ENCODE measurements at places on chromosomes 16 and 17.

DNA sequence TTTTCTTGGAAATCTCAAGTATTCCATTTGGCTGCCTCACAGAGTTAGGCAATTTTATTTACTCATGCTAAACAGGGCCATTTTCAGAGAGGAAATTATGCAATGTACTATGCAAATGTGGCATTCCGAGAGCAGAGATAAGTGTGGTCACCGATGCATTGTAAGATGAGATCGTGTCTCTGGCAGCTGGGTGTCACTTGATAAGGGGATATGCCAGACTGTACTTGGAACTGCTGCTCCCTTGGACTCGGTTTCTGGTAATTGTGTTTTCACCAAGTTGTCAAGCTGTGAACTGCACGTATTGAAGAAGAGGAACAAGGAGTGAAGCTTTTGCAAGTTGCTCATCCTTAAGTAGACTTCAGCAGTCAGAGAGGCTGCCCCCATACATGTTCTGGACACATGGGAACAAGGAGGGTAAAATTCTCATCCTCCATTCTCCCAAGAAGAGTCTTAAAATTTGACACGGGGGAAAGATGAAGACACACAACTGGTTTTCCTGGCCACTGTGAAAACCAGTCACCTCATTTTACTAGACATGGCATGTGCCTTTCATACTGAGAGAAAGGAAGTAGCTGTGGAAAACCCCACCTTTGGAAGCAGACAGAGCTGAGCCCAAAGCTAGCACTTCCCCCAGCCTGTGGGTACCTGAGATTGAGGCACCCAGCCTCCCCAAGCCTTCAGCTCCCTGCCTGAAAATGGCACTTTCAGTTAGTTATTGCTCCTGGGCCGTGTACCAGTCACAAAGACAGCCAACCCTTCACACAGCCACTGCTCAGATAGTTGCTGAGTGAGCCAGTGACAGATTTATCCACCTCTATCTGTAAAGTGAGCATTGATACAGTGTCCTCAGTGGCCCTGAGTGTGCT is 150.7 kb downstream of the SOCS1 start:
- peak; percentile 22 for DNase-seq

DNA sequence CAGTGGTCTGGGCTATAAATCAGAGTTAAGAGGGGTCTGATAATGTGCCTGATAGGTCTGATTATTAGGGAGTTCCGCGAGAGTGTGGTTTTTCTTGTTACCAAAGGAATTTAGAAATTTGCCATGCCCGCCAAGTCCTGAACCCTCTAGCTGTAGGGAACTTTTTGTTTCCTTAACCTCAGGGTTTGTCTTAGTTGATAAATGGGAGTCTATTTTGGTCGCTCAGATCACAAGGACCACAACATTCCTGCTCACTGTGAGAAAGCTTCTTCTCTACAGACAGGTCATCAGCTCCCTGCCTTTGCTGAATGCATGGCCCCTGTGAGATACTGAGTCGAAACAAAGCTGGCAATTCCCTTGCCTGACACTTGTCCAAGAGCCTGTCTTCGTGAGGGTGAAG is 497.8 kb downstream of the HS3ST4 start:
- DNase-seq = no peak

GRCh38 chr16:25013751-25014499 is 1.2 kb downstream of the ARHGAP17 start:
- no peak for DNase-seq

- DNase-seq = no peak
Observed at GRCh38 chr16:23195366-23195978, 12.9 kb downstream of the SCNN1G start.

DNA sequence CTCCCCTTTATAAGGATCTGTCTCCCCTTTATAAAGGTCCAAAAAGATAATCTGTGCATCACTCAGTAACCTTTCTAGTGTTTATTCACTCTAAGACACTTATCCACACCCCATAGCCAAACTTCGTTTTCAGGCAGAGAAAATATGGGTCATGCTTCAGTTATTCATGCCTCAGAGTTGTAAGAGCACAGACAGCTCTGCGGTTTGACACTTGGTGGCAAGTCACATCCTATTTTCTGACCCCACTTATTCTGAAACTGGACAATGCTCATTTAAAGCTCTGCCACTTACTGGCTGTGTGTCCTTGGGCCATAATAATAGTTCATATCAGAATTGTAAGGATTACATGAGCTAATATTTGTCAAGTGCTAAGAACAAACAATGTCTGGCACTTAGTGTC is 2.0 kb upstream of the KRTAP2-1 start:
- DNase-seq = peak; percentile 80

DNA sequence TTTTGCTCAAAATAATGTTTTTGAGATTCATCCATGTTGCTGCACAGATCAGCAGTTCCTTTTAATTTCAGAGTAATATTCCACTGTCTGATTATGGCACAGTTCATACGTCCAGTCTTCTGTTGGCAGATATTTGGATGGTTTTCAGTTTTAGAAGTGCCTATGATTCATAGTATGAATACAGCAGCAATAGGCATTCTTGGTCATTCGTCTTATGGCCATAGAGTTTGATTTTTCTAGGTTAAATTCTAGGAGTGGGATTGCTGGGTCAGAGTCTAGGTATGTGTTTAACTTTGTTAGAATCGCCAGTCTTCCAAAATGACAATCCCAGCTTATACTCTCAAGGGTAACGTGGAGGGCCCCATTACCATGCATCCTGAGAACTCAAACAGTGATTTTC is 11.5 kb upstream of the IL34 start:
- DNase-seq = no peak

GRCh38 chr16:51630076-51630475 is 479.0 kb upstream of the SALL1 start:
- no peak for DNase-seq

- no peak for DNase-seq
Observed at GRCh38 chr16:56658327-56658875, 642 bp downstream of the MT1F start.

GRCh38 chr16:48041981-48042421 is 113.8 kb downstream of the ABCC12 start:
- DNase-seq = peak; percentile 19

- DNase-seq = no peak
Observed at GRCh38 chr17:39416141-39416540, 14.7 kb upstream of the FBXL20 start.

DNA sequence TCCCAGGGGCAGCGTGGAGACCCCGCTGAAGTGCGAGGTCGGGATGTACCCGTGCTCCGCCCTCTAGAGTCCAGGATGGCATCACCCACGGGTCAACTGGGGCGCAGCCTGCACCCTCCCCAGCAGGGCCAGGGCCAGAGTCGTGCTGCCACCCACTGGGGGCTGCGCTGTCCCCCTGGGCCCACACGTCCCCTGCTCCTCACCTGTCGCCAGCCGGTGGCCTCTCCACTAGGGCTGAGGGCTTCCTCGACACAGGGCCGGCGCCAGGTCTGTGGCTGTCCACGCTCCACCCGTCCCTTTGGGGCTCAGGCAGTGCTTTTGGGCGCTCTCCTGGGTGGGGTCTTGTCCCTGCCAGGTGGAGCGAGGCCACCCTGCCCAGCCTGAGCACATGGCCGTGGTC is 11.6 kb upstream of the PRR35 start:
- DNase-seq = no peak

Measured in PC-3 (cell line).